CD4-positive, alpha-beta T cell treated with Interleukin-4 for 4 hours (primary cell): ENCODE measurements at places on chromosomes 5 and 9.
A peak's percentile ranks its signal among the peaks of the same experiment; 100 is the strongest.

DNA sequence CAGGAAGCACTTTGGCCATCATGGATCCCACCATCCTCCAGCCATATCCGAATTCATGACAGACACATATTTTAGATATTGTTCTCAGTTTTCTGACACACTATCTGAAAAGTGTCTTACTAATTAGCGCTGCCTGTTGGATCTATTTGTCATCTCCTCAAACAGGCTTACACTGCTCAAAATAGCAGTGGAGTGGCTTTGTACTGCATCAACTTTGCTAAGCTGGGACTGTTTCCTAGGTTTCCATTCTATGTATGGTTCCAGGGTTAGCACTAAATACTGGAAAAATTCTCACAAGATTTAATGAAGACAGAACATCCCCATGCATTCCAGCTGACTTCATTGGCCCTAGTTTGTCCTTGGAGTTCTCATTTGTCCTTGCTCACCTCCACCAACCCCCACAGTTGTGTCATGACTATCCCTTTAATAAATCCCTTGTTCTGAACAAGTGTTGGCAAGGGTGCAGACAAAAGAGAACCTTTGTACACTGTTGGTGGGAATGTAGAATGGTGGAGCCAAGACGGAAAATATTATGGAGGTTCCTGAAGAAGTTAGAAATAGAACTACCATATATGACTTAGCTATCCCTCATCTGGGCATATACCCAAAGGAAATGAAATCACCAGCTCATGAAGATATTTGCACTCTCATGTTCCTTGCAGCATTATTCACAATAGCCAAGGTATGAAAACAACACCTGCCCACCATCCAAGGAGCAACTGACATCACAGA is 136.5 kb upstream of the RAI14 start:
- DNase-seq: no peak

DNA sequence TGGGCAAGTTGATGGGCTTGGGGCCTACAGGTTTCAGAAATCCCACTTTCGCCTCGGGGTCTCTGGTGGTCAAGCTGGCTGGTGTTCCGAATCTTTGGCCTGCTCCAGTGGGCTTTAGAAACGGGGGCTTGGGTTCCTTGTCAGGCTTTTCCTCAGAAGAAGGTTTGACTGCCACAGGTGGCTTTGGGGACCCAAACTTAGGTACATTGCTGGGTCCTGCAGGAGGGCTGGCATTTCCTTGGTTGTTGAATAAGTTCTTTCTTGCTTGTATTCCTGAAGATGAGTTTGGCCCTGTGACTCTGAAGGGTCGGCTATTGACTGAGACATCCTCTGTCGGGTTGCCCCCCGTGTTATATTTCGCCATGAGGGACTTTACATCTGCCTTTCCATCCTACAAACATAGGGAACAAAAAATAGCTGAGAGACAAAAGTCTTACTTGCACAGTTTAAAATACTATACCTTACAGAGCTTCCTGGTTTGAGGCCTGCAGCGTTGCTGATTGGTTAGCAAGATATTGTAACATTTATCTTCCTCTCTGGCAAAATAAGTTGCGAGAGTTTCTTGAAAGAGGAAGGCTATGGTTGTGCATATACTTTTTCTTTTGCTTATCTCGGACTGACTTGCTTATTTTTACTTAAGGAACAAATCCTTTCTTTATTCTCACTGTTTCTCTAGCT is 16.6 kb downstream of the FYB1 start:
- DNase-seq: peak; percentile 80

GRCh38 chr5:115333164-115333563 is 36.7 kb upstream of the CCDC112 start:
- no peak for DNase-seq

GRCh38 chr5:155587458-155587857 is 573.9 kb downstream of the KIF4B start:
- DNase-seq: no peak

DNA sequence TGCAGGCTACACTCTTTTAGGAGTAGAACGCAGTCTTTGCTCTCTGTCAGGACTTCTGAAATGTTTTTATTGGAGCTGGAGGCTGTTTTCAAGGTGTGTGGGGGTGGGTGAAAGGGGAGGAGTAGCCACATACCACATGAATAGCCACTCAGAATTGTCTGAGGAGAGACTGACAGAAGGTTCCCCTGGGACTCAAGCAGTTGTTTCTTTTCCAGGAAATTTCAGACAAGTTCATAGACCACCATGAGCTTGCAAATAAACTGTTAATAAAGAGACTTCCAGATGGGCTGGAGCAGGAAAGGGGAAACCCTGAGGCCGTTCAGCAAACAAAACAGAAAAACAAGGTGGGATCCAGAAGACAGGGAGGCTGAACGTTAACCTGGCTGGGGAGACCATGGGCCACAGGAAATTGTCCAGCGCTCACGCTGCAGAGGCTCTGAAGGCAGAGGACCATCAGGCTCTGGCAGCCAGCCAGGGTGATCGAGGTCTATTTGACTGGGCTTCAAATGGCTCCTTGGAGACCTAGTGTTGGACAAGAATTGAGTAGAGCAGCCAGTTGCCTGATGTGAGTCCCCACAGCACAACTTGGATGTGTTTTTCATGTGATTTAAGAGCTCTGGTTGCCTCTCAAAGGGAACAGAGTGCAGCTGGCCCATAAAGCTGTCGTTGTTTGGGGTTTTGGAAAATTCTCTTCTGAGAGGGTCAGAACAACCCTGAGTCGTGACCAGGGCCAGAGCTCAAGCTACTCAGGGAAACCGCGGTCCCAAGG is 159.2 kb upstream of the RAI14 start:
- no peak for DNase-seq
